ENCODE measurements at places on chromosomes 5 and 9.

DNA sequence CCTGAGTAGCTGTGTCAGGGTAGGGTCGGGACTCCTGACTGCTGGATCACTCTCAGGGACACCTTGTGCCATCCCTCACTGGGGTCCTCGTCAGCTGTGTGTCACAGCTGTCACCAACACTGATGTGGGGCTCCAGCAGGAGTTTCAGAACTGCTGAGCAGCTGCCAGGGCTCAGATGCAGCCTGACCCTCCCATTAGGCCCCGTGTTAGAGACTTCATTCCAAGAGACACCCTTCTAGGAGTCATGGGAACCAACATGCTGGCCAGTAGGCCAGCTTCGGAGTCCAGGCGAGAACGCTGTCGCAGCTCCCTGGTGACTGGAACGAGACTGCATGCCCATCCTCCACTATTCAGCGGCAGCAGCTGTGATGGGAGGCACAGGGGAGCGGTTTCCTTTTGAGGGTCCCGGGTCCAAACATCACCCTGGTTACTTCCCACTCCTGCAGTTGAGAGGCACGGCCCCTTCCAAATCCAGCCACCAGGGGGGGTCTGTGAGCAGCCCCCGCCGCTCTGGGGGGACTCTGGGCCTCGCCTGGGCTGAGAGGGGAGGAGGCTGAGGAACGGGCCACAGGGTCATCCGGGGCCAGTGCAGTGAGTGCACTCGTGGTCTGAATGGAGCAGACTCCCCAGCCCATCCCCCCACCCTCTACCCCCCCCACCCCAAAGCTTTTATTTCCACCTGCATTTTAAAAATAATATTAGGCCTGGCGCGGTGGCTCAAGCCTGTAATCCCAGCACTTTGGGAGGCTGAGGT lies 12.6 kb upstream of the TCF7 start:
- no peak for DNase-seq

DNA sequence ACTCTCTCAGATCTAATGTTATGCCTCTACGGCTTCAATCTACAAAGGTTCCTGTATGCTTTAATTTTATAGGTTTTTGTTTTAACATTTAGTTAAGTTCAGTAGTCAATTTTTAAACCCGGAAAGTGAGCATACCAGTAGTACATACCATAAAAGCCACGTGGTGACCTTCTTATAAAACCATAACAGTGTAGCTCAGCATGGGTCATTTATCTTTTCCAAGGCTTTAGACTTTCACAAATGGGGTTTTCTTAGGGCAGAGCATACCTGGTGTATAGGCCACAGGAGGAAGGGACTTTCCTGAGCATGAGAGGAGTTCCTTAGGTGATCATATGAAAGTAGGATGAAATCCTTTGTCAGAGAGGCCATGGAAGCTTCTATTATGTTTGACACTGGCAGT lies 23.2 kb downstream of the ECM2 start:
- no peak for DNase-seq

GRCh38 chr5:135491552-135492318 lies 39.6 kb upstream of the TIFAB start:
- no peak for DNase-seq

- no peak for DNase-seq
These were observed 6.2 kb downstream of the MAPKAP1 start for GRCh38 chr9:125700791-125701190.

DNA sequence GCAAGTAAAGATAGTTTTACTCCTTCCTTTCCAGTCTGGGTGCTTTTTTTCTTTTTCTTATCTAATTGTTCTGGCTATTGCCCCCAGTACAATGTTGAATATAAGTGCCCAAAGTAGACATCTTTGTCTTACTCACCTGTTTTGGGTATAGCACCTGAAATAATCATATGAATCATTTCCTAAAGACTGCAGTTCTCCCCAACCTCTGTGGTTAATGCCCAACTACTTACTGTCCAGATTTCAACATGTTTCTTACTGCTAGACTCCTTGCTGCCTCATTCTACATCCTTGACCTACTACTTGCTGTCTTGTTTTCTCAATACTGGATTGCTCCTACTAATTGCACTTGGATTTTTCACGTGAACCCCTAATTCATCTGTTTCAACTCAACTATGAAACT lies 8.8 kb upstream of the HSDL2 start:
- DNase-seq: no peak

DNA sequence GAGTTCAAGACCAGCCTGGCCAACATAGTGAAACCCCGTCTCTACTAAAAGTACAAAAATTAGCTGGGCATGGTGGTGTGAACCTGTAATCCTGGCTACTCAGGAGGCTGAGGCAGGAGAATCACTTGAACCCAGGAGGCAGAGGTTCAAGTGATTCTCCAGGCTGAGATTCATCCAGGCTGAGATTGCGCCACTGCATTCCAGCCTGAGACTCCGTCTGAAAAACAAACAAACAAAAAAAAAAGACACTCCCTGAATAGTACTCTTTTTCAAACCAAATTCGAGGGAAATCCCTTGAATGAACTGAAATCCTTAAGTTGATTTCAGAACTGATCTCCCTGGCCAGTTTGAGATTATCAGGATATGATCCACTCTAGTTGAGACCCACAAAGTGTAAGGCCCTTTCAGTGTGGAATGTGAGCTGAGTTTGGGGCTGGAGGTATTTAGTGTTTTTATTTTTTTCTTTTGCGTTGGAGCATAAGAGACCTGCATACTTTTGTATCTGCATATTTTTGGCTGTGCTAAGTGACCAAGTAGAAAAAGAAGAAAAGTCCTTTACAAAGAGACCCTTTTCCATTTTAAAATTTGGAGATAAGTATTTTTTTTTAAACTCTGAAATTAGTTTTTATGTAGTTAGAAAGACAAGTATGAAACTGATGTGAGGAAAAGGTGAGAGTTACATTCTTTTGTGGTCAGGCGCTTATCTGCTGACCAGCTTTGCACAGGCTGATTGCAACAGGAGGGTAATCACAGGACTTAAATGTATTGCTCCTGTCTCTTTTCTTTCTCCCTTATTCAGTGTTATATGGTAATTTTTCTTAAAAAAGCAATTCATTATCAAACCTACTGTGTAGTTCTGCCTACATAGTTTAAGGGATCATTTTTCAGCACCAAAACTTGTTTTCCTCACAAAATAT lies 42.9 kb downstream of the TMEFF1 start:
- peak; percentile 20 for DNase-seq

- DNase-seq: peak; percentile 39
These were observed 35.8 kb downstream of the PIK3R1 start for GRCh38 chr5:68251386-68251785.

GRCh38 chr5:157584628-157585027 lies 9.1 kb upstream of the ADAM19 start:
- DNase-seq: no peak

- DNase-seq: peak; percentile 81
These were observed 9.1 kb upstream of the KIF12 start for GRCh38 chr9:114108016-114108833.

GRCh38 chr9:98804083-98804482 lies 3.4 kb upstream of the GALNT12 start:
- DNase-seq: peak; percentile 36

DNA sequence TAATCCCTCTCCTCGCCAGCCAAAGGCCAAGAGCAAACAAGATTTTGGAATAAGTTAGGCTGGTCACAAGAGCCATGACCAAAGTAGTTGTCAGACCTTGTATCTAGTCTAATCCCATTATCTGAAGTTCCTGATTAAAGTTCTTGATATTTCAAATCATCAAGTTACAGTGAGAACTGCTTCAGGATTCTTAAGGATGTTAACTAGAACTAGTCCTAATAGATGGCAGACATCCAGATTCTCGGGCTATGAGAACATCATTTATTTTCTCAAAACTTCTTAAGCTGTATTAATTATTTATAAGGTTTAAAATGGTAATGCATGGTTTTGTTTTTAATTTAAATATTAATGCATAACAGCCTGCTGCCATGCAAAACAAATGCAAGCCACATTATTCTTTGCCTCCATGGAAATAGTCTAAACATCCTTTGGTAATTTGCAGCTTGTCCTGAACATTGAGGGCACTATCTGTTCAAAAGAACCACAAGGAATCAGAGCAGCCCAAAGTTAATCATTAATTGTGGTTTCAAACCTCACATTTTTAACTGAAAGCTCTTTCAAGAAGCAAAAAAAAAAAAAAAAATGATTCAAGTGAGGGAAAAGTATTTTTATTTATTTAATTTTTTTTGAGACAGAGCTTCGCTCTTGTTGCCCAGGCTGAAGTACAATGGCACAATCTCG lies 95.1 kb downstream of the TTC39B start:
- peak; percentile 28 for DNase-seq

DNA sequence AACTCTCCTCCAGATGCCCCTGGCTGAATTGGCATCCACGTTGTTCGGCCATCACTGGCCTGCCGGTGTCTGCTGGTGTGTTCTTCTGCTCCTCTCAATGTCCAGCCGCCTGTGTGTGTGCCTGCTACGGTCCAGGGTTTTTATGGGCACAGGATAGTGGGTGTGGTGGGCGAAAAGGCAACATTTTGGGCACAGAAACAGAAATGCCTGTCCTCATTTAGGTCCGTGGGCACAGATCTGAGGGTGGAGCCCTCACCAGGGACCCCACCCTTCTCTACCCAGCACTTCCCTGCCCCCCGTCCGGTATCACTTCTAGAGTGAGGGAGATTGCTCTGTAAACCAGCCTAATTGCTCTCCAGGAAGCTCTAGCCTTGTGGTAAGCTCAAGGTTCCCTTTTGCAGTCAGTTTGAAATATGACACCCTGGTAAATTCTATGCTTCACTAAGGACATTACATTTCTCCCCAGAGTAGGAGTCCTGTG lies 410.1 kb downstream of the MAT2B start:
- peak; percentile 32 for DNase-seq

Data from fibroblast of pulmonary artery (primary cell).